ENCODE measurements at places on chromosomes 7 and 10. TPM values are rescaled to one million over a fixed set of nuclear protein-coding genes. Genes with fewer than 3 reads are reported as not detected.

SLIT1 gene
- total RNA-seq, result 0.06 TPM

KCNH2 gene
- total RNA-seq, result 5.7 TPM

AKR1C4 gene
- total RNA-seq, result 0.18 TPM

HMX2 gene
- not detected for total RNA-seq

NODAL gene
- total RNA-seq, result not detected

NOS3 gene
- total RNA-seq, result 0.44 TPM

COL1A2 gene
- not detected for total RNA-seq

DLG5 gene
- 44.3 TPM for total RNA-seq

COL17A1 gene
- total RNA-seq, result 2.2 TPM

ATOH7 gene
- 0.21 TPM for total RNA-seq

SLC18A3 gene
- not detected for total RNA-seq

PGAM2 gene
- total RNA-seq, result not detected

TBC1D12 gene
- total RNA-seq, result 5.9 TPM

PON3 gene
- 35.7 TPM for total RNA-seq

NEURL1 gene
- total RNA-seq, result 0.78 TPM

GPR15LG gene
- total RNA-seq, result 0.21 TPM

SPDYE5 gene
- total RNA-seq, result not detected

SERPINE1 gene
- total RNA-seq, result 1,637 TPM

OR2A42 gene
- total RNA-seq, result not detected

LMOD2 gene
- total RNA-seq, result not detected

CHRM2 gene
- total RNA-seq, result not detected

MYPN gene
- total RNA-seq, result 2.0 TPM

SLC39A12 gene
- not detected for total RNA-seq

EN2 gene
- 0.90 TPM for total RNA-seq

HKDC1 gene
- total RNA-seq, result 9.3 TPM

NPFFR1 gene
- total RNA-seq, result 0.02 TPM

TLX1 gene
- total RNA-seq, result not detected

ST8SIA6 gene
- 0.09 TPM for total RNA-seq

TMEM72 gene
- not detected for total RNA-seq

DNAJC2 gene
- total RNA-seq, result 39.3 TPM

GFRA1 gene
- 8.4 TPM for total RNA-seq

ASB4 gene
- 0.19 TPM for total RNA-seq

CEP55 gene
- total RNA-seq, result 73.3 TPM

OR13A1 gene
- total RNA-seq, result not detected

CTAGE4 gene
- total RNA-seq, result 0.05 TPM

TMEM213 gene
- not detected for total RNA-seq

All from A549 treated with dexamethasone at 1 μM for 4 hours (cell line).